Stimulated activated naive CD4-positive, alpha-beta T cell (primary cell): ENCODE measurements at places on chromosomes 6 and 20.

DNA sequence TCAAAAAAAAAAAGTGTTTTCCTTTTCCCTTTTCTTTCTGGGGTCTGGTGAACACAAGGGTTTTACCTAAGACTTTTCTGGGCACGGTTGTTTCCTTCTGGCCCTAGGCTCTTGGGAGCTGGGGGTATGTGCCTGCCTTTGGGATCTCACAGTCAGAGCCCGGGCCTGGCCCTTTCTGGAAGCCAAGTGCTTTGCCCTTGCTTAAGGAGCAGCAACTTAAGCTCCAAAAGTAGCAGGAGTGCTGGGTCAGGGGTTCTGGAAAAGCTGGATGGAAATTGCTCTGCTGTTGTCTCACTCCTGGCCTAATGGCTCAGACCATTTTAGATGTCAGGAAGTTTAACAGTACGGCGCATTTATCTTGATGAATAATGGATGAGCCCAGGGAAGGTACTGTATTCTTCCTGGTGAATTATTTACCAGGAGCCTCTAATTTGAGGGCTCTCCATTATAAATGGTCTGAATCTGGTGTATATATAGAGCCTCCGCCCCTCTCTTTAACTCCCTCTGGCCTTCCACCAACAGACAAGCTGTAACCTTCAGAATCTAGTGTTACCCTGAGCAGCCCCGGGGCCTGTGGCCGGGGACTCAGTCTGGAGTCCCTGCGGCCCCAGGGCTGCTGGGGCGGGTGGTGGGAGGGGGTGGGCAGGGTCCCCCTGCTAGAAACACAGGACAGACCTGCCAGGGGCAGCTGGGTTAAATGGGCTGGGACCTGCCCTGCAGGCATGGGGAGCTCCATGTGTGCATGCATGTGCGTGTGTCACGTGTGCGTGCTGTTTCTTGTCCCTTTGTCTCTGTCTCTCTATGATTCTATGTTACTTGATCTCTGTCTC, 37.5 kb downstream of the PTK7 start:
- DNase-seq = no peak

GRCh38 chr6:111724505-111724904, 118.8 kb upstream of the TRAF3IP2 start:
- peak; percentile 47 for DNase-seq

DNA sequence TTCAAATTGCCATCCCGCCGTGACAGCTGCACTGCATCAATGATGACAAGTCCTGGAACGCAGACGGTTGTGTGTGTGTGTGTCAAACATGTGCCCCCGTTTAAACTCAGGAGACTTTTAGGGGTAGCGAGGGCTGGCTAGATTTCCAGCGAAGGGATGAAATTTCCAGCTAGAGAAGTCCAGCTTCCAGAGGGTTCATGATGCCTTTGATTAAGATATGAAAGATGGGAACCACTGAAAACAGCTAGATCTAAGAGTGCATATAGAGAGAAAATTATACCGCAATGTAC, 644 bp downstream of the KIZ start:
- peak; percentile 72 for DNase-seq

- DNase-seq = no peak
These were observed 753 bp downstream of the RSPH9 start for GRCh38 chr6:43645613-43645964.

GRCh38 chr20:7499201-7499600, 441.1 kb downstream of the HAO1 start:
- no peak for DNase-seq

- DNase-seq = no peak
These were observed 208.7 kb upstream of the PRND start for GRCh38 chr20:4512891-4513550.

GRCh38 chr20:19288636-19289035, 76.2 kb downstream of the SLC24A3 start:
- no peak for DNase-seq

GRCh38 chr6:143368426-143368825, 82.1 kb downstream of the ADAT2 start:
- DNase-seq = no peak

DNA sequence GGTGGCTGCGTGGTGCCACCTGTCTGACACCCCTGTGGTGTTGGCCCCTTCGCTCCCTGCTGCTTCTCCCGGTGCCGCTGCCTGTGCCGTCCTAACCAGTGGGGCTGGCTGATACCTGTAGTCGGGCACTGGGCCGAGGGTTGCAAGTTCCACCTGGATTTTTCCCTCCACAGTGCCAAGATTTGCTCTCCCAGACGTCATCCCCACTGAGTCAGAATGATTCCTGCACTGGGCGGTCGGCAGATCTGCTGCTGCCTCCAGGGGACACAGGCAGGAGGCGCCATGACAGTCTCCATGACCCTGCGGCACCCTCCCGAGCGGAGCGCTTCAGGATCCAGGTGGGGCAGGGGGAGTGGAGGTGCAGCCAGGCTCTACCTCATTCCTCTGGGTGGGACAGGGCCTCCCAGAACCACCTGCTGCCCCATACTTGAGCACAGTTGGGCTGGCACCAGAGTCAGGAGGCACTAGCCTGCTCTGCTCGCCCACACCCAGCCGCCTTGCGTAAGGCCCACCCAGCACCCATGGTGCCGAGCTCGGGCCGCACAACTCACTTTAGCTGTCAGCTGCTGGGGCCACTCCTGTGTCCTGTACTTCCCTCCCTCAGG, 60.2 kb downstream of the TCP11 start:
- DNase-seq = no peak
